ENCODE measurements at places on chromosomes 3 and 15.

DNA sequence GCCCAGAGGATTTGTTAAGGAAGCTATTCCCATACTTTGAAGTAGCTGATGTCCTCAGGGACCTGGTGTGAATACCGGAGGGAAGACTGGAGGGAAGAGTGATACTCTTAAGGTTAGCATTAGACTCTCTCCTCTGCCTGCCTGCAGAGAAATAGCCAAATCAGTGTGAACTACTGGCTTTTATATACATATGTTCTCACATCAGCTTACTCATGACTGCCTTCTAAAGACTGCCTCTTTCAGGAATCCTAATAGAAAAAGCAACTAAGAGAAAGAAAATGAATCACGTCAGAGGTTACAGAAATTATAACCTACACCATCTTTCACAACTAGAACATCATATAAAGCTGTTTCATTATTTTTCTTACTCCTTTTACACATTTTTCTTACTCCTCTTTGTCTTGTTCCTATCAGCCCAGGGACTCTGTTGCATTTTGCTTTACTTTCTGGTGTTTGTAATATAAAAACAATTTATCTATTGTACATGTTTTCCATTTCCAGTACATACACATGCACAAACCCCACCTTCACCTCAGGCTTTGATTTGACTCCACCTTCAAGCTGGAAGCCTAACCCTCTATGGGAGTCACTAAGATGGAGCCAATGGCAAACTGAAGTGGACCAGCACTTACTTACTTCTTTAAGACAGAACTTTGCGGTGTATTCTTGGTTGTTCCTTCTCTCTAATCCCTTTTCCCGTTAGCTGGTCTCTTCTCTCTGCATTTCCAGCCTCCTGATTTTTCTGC, 257.7 kb upstream of the UBE2E1 start:
- DNase-seq = no peak

DNA sequence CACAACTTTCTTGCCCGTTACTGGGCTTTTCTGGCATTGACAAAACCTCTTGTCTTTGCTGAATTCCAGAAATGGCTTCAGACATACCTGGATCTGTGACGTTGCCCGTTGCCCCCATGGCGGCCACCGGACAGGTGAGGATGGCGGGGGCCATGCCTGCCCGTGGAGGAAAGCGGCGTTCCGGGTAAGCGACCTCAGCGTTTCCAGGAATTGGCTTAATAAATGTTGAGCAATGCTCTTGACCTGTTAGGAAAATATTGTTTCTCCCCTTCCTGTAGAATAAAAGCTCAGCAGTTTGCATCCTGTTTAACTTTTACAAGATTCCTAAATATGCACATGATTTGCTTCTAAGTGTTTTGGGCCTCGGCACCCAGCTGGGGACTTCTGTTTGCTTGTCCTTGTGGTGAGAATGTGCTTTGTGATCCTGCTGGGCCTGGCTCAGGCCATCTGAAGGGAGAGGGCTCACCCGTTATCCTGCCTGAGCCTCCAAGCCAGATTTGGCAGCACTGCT, 46.7 kb downstream of the ARNT2 start:
- DNase-seq = no peak

DNA sequence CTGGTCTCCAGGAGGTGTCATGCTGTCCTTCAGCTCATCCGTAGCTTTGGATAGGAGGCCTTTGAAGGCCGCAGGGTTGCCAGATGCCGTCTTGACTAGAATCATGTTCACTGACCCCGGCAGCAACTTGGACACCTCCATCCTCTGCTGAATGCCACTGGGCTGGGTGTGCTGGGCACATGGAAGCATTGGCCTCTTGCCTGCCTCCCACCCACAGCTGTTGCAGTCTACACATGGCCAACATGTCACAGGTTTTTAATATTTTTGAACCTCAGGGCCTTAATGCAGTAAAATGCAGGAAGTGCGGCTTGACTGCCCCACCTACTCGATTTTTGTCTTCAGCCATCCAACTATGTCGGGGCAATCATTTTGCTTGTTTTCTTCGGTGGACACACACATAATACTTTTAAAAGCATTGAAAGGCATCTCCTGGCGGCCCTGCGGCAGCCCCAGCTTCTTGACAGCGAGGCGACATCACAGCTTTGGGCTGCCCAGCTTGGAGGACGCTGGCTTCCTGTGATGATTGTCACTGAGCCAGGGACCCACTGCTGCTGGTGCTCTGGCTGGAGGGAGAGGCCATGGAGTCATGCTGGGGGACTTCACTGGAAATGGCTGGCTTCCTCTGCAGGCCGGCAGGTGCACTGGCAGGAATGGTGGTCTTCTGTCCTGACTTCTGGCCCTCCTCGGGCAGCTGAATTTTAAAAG, 31.6 kb upstream of the ACAD9 start:
- no peak for DNase-seq

GRCh38 chr3:22496641-22497040, 706.5 kb upstream of the UBE2E2 start:
- no peak for DNase-seq

DNA sequence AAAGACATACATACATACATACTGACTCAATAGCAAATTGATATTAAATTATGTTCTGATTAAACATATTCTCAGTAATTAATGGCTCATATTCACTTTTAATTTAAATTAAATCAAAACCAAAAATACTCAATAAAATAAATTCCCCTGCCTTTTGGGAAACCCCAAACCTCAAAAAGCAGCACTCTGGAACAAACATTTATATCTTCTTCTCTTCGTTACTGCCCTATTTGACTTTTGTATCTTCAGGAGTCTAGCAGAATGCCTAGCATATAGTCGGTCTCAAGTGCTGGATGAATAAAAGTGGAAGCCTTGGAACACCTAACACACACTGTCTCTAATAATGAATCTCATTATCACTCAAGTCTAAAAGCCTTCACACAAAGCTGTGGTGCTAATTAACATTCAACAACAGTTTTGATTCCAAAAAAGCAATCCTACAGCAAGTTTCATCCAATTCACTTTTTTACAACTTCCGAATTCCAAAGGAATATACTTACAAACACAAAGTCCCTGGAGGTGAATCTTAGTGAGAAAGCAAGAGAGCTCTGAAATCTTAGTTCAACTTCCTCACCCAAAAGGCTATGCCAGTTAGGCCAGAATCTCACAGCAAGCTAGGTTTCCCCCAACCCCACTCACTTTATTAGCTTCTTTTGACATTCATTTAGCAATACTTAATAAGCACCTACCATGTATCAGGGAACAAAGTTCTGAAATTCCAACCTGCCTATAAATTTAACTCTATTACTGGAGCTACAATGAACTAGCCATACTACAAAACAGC, 35.0 kb downstream of the GSK3B start:
- no peak for DNase-seq

DNA sequence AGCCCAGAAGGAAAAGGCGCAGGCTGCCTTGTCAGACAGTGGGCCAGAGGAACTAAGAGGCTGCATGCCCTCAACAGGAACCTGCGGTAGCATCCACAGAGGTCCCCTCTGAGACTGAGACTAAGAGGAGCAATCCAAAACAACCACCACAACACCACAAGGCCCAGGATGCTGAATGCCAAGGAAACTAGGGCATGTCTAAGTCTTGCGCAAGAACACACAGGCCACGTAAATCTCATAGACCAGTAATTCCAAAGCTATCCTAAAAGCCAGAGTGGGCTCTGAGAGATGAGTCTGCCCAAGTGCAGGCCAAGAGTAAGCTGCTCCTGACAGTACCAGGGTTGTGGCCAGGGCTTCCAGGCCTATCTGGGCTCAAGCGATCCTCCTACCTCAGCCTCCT, 12.9 kb downstream of the MON1A start:
- DNase-seq = no peak

- no peak for DNase-seq
Observed at GRCh38 chr3:190499122-190499521, 14.8 kb upstream of the IL1RAP start.

- DNase-seq = no peak
Observed at GRCh38 chr15:57948351-57949289, 116.9 kb downstream of the ALDH1A2 start.

GRCh38 chr15:86163816-86164215, 84.1 kb downstream of the AGBL1 start:
- DNase-seq = no peak

GRCh38 chr15:62647202-62647842, 395.2 kb upstream of the TPM1 start:
- no peak for DNase-seq

DNA sequence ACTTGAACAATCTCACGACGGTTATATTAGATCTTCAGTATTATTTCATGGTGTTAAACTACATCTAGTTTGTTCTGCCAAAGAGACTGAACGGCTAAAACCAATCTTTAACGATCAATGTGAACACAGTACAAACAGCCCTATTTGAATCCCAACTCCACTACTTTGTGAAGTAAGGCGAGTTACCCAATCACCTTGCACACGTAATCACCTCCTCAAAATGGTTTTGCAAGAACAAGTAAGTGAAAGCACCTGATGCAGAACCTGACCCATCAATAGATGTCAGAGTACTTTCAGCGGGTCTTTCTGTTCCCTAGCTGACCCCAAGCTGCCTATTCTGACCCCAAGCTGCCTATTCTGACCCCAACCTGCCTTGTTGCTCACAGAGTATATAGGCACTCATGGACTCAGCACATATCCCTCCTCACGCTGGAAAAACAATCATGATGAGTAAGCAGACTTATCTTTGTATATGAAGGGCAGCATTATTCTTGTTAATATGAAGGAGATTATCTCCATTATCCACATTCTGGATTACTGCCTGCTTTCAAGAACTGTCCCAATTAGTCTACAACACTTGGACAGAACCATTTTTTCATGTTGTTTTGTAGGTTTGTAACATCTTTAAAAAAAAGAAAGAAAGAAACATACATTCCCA, 3.7 kb downstream of the KPNA1 start:
- DNase-seq = no peak

DNA sequence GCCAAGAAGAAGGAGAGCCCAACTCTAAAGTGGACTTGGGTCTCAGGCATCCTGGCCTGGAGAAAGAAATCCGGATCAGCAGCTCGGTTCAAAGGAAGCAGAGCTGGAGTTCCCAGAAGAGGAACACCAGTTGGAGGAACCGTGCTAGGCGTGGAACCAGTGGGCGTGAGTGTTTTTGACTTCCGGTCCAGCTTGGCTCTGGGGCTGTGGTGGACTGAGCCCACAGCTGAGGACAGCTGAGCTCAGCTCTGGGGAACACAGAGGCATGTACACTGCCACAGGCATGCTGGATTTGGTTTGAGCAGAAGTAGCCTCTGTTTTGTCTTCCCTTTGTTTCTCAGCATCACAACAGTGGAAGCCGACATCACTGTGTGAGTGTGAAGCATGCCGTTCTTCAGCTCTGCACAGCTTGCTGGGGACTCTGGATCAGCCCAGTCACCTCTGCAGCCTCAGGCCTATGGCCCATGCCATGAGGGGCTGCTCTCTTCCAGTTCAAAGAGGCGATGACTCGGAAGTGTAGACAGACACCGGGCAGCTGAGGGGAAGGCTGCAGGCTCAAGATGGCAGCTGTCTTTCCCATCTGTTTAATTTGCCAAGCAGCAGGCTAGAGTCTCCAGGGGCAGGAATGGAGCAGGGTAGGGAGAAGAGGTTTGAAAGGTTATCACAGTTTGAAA, 185.8 kb upstream of the UBE3A start:
- no peak for DNase-seq

GRCh38 chr3:53724566-53724965, 121.7 kb downstream of the CHDH start:
- DNase-seq = no peak

DNA sequence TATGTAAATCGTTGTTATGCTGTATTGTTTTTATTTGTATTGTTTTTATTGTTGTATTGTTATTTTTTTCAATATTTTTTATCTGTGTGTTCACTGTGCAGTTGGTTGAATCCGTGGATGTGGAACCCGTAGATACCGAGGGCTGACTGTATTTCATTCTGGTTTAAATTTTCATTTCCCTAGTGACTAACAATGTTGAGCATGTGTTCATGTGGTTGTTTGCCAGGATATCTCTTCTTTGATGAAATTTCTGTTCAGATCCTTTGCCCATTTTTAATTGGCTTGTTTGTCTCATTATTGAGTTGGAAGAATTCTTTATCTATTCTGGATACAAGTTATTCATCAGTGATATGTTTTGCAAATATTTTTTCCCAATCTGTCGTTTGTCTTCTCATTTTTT, 29.7 kb downstream of the STOML1 start:
- DNase-seq = no peak

DNA sequence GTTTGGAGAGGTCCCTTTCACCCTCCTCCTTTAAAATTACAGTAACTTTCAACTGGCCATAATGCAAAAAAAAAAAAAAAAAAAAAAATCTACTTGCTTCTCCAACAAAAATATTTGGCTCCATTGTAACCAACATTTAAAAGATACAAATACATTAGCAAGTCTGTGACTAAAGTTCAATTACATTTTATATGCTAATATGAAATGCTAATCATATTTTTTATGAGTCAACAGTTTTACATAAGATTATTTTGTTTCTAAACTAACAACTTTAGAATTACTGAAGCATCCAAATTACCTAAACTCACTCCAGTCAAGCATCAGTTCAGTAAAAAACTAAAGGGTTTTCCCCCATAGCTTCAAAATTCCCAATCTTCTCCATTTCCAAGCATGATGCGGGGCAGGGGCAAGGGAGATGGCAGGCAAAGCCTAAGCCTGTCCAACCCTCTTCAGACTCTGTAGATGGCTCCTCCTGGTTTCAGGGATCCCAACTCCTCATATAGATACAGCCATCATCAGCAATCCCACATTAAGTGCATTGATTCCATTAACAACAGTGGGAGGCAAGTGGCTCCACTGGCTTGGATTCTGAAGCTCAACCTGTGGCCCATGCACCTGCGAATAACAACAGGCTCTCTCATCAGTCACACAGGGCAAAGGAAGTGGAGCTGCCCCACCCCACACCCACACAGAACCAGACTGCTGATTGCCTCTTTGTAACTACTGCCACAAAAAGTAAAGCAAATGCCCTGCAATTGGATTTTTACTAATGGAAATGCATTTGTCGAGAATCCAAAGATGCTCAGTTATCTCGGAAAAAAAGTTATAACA, 15.0 kb downstream of the SFMBT1 start:
- DNase-seq = no peak

GRCh38 chr15:81454024-81454423, 80.0 kb upstream of the TMC3 start:
- no peak for DNase-seq

DNA sequence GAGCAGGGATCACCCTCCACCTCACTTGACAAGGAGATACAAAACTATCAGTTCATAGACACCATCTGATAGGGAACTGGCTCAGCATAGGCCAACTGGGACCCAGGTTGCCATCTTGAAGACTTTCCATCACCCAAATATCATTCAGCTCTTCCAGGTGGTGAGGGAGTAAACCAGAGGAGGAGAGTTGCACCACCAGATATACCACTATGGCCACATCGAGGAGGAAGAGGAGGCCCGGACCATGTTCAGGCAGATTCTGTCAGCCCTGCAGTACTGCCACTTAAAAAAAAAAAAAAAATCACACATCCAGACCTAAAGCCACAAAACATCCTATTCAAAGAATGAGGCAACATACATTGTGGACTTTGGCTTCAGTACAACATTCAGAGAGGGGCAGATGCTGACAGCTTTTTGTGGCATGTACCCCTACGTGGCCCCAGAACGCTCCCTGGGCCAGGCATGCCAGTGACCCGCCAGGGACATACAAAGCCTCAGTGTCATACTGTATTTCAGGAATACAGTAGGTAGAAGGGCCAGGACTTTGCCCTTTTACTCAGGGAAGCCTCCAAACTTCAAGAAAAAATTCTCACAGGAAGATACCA, 18.4 kb upstream of the EMC3 start:
- no peak for DNase-seq

GRCh38 chr3:117016378-117016777, 306.8 kb downstream of the TUSC7 start:
- DNase-seq = no peak

All from stimulated activated CD4-positive, alpha-beta T cell treated with anti-CD3 and anti-CD28 coated beads, Interleukin-1b, Interleukin-23, amount 100 ng/mL, for 1 hour (primary cell).